T-helper 22 cell (primary cell): ENCODE measurements at places on chromosomes 7 and 10.

DNA sequence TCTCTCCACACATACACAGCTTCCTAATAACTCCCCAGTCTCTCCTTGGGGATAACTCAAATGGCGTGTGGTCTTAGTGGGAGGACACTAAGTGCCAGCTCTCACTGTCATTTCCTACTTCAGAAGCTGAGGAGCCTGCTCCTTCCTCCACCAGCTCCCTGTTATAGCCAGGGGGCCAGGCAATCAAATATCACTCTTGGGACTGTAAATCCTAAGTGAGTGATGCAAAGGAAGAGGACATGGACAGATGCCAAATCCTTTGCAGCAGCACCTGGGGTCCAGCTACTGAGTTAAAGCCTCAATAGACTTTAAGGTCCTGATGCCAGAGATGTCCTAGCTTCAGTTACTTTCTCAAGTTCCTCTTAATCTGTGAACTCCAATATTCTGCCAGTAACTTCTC lies 34.1 kb downstream of the SEM1 start:
- DNase-seq = no peak

- DNase-seq = no peak
Observed at GRCh38 chr10:70337201-70337651, 45.2 kb downstream of the LRRC20 start.

GRCh38 chr7:139131-139530 lies 53.2 kb upstream of the FAM20C start:
- DNase-seq = no peak

- no peak for DNase-seq
Observed at GRCh38 chr7:99126921-99127553, 16.9 kb downstream of the SMURF1 start.

- DNase-seq = no peak
Observed at GRCh38 chr7:105639667-105640493, 58.6 kb upstream of the EFCAB10 start.

- no peak for DNase-seq
Observed at GRCh38 chr10:27439101-27439500, 65.0 kb upstream of the RAB18 start.

DNA sequence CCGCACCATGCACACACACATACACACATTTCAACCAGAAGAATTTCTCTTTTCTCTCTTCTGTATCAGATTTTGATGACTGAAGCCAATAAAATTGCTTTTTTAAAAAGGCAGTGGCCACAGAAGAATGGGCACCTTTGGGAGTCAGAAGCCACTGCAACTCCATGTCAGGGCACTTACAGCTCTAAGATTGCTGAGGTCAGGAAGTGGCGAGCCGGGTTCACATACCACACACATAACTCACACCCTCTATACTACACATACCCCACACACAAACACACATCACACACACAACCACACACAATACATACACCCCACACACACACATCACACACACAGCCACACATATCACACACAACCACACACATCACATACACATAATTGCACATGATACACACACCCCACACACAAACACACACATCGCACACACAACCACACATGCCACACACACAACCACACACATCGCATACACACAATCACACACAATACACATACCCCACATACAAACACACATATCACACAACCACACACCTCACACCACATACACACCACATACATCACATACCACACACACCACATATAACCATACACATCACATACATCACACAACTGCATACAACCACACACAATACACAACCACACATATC lies 31.2 kb downstream of the GPRIN2 start:
- DNase-seq = no peak

DNA sequence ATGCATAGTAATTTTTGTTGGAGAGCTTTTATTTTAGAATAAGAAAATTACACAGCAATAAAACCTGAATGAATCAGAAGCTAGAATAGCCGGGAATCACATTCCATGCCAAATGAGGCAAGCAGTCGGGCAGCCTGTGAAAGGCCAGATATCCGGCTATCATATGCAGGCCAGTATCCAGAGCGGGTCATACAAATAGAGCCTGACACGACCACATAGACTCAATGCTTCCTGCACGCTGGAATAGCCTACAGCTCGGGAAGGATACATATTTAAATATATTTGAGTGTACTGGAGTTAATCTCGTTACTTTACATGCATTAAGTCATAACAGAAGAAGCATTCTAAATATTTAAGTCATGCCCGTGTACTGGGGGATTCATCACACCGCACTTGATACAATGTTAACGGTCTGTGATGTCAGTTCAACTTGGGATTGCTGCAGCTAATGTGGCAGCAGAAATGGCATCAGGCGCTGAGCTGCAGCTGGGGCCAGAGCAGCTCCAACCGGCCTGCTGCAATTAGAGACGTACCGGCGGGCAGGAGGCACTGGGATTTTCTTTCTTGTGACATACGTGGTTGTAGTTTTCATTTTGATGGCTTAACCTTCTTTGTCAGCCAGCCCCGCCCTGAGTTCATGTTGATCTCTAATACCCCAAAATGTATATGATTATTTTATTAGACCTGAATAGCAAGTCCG lies 112.0 kb downstream of the EBF3 start:
- no peak for DNase-seq

DNA sequence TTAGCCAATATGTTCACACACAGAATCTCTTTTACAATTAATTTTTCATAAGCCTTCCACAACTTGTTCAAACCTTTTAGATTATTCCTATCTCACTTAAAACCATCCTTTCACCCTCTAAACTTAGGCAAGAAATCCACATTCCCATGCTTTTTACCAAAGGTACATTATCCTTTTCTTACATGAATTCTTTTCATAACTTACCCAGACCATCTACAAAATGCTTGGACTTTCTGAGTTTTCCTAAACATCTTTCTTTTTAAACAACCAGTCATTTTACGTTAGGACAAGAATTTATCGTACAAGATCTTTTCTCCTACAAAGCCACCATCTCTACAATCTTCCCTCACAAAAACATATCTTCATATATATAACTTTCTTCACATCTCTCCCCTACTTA lies 18.8 kb upstream of the GARS1 start:
- DNase-seq = no peak

- no peak for DNase-seq
Observed at GRCh38 chr10:3090388-3090787, 23.0 kb downstream of the PFKP start.

DNA sequence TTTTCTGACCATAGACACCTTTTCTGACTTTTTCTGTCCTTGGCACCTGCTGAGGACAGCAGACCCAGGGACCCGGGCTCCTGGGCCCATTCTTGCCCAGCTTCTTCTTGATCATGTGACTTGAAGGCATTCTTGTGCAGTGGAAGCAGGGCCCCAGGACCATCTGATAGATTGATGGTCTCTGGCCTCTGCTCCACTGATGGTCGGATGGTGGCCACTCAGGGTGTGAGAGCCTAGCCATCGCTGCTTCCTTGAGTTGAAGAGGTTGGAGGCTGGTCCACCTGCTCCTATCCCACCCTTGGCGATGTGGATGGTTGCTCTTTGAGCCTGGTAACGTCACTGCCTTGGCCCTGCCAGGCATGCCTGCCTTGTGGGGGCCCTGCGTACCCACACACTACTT lies 37.8 kb upstream of the ZNF716 start:
- no peak for DNase-seq

DNA sequence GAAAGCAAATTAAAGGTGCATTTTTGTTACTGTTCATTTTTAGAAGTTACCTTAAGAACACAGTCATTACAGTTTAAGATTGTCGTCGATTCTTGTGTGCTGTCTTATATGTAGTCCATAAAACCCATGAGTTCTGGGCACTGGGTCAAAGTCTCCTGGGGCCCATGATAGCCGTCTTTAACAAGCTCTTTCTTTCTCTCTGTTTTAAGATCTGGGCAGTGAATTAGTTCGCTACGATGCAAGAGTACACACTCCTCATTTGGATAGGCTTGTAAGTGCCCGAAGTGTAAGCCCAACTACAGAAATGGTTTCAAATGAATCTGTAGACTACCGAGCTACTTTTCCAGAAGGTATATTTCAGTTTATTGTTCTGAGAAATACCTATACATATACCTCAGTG lies 90.7 kb upstream of the CAPZA2 start:
- no peak for DNase-seq

- DNase-seq = no peak
Observed at GRCh38 chr7:41755096-41755495, 52.2 kb upstream of the INHBA start.

- no peak for DNase-seq
Observed at GRCh38 chr10:100744987-100745881, at the start of gene PAX2. Gene PAX2 (plus strand): TSS chr10:100745582. CDS start chr10:100746261, 679 bp downstream.

DNA sequence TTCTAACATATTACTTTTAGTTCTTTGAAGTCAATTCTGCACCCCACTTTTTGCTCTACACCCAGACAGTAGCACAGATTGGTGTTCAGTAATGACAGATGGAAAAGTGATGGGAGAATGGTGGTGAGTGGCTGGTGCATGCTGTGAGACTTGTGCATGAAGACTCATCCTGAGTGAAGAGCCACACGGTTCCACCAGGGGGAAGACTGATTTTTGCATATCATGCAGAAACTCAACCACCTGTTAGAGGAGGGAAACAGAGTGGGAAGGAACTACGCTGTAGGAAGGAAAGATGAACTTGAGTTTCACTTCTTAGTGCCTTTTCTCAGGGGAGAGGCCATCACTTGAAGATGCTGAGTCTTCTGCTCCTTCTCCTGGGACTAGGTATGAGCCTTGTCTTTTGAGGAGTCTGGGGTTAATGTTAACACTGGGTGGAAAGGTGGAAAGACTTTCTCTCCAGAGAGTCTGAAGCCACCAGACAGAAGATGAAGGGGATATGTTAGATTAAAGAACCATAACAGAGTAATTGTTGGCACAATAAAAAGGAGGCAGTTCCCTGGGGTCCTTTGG lies 9.3 kb upstream of the PRSS1 start:
- DNase-seq = no peak

DNA sequence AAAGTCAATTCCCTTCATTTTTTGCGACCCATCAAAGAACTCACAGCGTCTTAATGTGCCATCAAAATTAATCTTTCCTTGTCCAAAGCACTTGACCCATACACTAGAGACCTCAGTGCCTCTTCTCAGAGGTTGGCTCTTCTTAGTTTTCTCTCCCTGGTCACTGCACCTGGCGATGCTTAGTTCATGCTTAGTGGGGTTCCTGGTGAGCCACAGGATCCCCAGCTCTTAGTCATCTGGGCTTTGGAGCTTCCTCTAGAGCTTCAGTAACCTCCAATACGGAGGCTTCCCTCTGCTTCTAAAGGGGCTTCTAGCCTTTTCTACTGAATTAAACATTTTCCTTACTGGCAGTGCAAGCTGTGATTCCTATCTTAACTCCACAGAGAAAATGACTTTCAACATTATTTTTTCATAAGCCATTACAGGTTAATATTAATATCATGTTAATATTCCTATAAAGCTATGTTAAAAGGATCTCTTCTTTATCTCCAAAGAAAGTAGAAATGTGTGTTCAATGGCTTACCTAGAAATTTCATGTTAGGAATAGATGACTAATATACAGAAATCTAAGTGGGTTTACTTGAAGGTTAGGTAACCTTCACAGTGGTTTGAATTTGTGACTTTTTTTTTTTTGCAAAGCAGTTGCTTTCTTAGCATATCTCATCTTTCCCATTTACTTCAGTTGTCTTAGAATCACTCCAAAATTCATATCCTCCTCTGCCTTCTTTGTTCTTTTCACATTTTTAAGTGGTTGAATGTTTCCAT lies 295.2 kb downstream of the CAMK1D start:
- no peak for DNase-seq

DNA sequence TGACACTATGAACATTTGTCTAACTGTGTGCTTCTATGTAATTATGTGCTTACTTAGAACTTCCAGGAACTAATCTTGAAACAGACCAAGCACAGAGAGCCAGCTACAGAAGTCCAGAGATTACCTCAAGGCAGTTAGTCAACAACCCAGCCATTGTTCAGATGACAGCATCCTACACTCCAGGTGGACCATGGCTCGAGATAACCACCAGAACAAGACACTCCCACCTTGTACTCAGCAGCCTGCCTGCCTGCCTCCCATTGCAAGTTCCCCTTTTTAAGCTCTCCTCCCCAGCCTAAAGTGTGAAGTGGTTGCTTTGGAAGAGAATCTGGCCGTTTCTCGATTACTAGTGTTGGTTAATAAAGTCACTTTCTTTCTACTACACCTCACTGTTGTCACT lies 1080.6 kb upstream of the LRRN3 start:
- DNase-seq = no peak

GRCh38 chr10:127424594-127425264 lies 124.4 kb upstream of the NPS start:
- DNase-seq = no peak

DNA sequence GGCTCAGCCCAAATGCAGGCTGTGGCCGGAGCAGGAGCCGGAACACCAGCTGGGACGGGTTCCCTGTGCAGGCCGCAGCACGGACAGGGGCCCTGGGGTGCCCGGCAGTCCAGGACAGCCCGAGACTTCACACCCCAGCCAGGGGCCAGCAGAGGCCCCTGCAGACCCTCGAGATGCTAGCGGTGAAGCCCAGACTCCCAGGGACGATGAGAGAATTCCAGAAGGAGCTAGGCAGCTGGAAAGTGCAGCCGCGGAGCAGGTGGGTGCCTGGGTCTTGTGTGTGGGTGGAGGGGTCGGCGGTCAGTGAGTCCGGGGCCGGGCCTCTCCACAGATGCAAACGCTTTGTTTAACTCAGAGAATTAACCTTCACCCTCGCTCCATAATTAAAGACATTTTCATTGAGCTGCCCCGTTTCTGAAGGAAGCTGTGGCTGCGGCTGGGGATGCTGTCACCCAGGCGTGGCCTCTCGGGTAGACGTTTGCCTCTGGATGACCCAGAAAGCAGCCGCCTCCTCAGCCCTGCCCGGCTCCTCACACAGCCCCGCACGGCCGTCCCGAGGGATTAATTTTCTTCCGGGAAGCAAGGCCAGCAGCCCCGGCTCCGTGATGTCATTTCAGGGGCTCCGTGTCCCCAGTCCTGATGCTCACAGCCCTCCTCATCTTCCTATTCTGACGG lies 26.5 kb downstream of the KNDC1 start:
- DNase-seq = no peak

- no peak for DNase-seq
Observed at GRCh38 chr7:2819161-2819953, 24.8 kb downstream of the GNA12 start.

DNA sequence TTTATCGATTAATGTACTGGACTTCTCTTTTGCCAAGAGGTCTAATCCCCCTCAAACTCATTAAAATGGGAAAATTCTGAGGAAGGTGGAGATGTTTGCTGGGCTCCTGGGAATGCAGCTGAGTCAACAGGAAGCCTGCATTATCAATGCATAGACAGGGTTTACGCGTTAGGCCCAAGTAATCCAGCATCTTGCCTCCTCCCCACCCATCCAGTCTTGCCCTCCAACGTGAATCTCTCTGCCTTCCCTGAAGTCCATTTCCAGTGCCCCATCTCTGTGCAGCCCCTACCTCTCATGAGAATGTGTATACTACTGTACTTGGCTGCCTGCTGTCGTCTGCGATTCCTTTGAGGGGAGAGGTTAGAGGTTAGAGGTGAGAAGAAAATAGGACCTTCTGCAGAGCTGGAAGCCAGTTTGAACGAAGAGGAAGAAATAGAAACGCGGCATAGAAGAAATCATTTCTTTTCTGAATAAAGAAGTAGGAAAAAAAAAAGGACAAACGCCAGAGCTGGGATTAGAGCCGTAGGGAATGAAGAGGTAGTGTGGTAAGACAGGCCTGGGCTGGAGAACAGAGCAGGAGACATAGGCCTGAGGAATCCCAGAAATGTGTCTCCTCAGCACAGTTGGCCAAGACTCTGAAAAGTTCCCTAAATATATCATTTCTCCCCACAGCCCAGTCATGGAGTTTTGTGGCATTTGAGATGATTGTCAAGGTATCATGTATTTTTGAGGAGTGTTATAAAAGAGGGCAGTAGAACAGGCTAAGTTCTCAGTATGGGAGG lies 75.6 kb downstream of the MYOF start:
- DNase-seq = no peak
